ENCODE measurements at places on chromosomes 11 and 22.

- DNase-seq, result no peak
These were observed 369 bp downstream of the DHCR7 start for GRCh38 chr11:71447791-71448256.

DNA sequence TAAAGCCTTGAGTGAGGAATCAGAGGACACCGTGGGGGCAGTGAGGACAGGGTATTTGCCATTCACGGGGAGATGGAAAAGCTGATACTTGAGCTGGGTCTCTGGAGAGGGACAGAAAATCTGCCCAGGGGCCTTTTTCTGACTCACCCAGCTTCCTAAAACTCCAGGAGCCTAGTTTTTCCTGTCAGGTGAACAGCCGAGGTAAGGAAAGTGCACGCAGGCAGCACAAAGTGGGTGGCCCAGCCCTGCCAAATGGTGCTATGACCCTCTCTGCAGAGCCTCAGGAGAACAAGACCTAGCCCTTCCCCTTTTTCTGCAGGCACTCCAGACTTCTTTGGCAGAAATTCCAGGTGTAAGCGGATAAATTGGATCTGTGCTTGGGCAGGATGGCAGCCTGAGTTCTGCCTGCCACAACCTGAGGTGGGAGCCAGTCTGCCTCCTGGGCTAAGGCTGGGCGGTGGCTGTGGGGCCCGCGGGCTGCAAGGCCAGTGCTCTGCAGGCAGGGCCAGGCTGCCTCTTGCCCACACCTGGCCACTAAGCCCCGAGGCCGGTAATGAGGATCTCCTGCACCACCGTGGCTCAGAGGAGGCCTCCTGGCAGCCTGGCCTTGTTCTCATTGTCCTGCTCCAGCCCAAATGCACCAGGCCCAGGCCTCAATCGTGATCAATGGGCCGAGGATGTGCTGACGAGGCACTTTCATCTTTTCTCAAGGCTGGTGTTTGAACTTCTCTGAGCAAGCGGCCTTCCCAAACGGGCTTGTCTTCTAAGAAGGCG is 72.9 kb upstream of the LMO1 start:
- DNase-seq, result no peak

GRCh38 chr11:125163431-125164063 is 1.0 kb upstream of the PKNOX2 start:
- no peak for DNase-seq

- no peak for DNase-seq
These were observed 45.3 kb downstream of the SMIM38 start for GRCh38 chr11:69201066-69201365.

DNA sequence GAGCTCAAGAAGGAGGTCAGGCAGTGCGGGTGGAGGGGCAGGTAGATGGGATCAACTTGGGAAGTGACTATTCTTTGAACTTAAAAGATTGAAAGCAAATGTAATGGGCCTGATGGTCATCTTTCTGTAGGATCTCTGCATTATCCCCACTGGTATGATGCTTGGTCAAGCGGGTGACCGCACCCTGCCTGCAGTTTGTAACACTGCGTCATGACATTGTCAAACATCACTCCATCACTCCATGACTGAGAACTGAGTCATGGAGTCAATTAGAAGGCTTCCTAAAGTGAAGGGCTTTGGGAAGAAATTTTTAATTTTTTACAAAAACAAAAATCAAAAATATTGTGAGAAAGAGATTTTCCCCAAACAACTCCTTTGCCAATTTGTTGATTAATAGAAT is 62.4 kb upstream of the BMAL1 start:
- no peak for DNase-seq

- no peak for DNase-seq
These were observed 43.3 kb upstream of the EP300 start for GRCh38 chr22:41048791-41049717.

DNA sequence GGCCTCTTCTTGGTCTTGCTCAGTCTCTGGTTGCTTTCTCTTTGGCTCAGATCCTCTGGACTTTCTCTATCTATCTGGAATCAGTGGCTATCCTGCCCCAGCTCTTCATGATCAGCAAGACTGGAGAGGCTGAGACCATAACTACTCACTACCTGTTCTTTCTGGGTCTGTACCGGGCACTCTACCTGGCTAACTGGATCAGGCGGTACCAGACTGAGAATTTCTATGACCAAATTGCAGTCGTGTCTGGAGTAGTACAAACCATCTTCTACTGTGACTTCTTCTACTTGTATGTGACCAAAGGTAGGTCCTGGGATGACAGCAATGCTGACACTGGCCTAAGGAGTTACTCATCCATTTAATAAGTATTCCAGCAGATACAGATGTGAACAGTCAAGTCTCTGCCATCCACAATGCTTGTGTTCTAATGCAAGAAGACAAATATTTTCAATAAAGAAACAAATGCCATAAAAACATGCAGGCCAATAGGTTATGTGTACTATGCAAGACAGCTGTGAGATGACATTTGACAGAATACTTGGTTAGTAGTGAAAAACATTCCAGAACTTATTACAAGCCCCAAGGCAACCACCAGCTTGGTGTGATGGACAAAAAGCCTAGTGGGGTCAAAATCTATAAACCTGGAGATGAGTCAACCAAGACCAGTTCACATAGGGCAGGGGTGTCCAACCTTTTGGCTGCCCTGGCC is 13.4 kb downstream of the KDELR3 start:
- no peak for DNase-seq

DNA sequence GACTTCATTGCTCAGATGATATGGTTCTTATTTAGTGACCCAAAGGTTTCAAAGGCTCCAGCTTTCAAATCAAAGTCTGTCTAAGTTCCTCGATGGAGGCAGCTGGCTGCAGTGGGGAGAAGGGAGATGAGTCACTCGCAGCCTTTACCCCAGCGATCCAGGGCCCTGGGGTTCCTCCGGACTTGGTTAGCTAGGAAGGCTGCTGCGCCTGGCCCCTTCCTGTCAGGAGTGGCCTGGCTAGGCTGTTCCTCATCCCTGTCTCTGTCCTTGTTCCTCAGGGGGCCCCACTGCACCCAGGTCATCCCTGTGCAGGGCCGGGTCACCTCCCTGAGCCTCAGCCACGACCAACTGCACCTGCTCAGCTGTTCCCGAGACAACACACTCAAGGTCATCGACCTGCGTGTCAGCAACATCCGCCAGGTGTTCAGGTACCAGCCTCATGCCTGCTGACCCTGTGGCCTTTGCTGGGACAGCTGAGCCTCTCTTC is 13.9 kb downstream of the ATG16L2 start:
- DNase-seq, result no peak

DNA sequence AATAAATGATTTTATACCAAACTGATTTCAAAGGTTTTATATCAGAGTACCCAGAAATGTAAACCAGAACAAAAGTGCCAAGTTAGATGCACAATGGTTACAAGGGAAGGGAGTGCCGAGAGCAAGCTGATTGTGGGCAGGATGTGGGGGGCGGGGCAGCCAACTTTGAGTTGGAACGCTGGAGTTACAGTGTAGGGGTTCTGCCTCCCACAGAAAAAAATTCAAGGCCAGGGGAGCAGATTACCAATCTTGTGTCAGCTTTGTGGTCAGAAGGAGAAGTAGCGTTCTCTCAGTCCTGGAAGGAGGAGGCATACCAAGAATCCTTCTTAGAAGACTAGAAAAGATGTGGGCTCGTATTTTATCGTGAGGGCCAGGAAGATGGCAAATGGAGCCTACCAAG is 15.9 kb upstream of the POU2AF2 start:
- no peak for DNase-seq

- DNase-seq, result no peak
These were observed 45.9 kb upstream of the ARHGAP32 start for GRCh38 chr11:129237880-129238638.

All from NCI-H1417 treated with DMSO at 0.1 percent for 48 hours (cell line).